ENCODE measurements at places on chromosomes 6 and 20. TPM values are rescaled to one million over a fixed set of nuclear protein-coding genes. Genes with fewer than 3 reads are reported as not detected.

DNA sequence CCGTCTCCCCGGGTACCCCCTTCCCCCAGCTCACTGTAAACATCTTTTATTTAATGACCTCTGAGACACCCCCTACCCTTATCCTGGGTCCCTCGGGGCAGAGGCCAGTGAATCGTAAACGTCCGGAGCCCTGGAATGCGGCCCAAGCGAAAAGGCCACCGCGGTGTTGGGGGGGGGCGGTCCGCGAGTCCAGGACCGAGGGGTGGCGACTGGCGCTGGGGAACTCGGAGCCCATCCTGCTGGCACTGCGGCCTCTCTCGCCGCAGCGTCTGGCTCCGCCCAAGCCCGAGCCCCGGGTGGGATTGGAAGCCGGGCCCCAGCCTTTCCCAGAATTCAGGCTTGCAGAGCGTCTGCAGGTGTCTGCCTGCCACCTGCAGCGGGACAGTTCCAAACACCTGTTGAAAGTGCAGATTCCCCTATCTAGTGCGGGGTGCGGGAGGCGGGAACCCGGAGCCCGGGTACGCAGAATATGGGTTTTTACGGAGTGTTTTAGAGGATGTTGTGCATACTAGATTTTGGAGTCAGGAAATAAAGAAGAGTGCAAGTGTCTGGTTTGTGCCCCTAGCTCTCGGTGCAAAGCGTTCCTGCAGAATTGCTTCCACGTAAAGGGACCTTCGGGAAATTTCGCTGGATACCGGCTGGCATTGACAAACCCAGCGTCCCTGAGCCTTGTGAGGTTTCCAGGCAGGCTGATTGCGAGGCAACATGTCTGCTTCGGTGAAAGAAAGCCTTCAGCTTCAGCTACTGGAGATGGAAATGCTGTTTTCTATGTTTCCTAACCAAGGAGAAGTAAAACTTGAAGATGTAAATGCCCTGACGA is 800 bp downstream of the RWDD2A start:
- peak; percentile 35 for ATAC-seq

The NCOA3 gene
- total RNA-seq: 29.1 TPM

The PAX1 gene
- total RNA-seq: not detected

The PHACTR1 gene
- total RNA-seq: 1.6 TPM

GRCh38 chr6:92648364-92649086 is 770.8 kb downstream of the EPHA7 start:
- ATAC-seq: no peak

DNA sequence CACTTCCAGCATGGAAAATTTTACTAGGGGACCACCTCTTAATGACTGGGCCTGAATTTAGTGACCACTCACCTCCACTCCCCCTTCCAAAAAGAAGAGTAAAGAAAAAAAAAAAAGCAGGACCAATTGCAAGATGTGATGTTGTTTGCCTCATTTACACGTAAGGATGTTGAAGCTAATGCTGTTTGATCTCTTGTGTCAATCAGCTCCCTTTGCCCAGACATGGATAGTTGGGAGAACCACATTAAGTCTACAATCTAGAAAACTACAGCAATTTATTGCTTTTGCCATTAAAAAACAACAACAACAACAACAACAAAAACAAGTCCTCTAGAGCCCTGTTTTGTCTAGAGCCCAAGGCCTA is 11.0 kb upstream of the DSTN start:
- ATAC-seq: no peak

The C6orf62 gene
- total RNA-seq: 63.0 TPM

DNA sequence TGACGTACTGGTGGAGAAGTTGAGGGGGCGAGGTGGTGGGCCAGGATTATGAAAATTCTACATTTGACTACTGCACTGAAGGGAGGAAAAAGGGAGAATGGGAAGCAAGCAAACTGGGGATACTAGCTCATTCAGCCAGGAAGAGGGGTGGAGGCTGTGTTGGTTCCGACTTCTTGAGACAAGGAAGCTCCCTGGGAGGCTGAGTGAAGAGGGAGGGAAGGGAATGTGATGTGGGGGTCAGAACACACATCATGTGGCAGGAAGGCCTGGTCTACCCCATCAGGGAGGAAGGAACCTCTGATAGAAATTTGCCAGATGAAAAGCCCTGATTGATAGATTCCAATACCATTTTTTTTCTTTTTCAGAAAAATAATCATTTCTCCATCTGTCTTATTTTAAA is 28.8 kb upstream of the MCHR2 start:
- no peak for ATAC-seq
